ENCODE measurements at places on chromosomes 4 and X. TPM values are rescaled to one million over a fixed set of nuclear protein-coding genes. Genes with fewer than 3 reads are reported as not detected.

The ZNF630 gene
- 4.7 TPM for total RNA-seq

The USP17L25 gene
- not detected for total RNA-seq

The S100P gene
- 1.3 TPM for total RNA-seq

The CFAP99 gene
- total RNA-seq: not detected

The IQSEC2 gene
- total RNA-seq: 7.2 TPM

The PDE5A gene
- 192 TPM for total RNA-seq

The ERCC6L gene
- 0.26 TPM for total RNA-seq

The PCDH10 gene
- 0.29 TPM for total RNA-seq

The XAGE2 gene
- not detected for total RNA-seq

GRCh38 chr4:178752954-178753525 is 1310.8 kb upstream of the AGA start:
- DNase-seq: no peak

DNA sequence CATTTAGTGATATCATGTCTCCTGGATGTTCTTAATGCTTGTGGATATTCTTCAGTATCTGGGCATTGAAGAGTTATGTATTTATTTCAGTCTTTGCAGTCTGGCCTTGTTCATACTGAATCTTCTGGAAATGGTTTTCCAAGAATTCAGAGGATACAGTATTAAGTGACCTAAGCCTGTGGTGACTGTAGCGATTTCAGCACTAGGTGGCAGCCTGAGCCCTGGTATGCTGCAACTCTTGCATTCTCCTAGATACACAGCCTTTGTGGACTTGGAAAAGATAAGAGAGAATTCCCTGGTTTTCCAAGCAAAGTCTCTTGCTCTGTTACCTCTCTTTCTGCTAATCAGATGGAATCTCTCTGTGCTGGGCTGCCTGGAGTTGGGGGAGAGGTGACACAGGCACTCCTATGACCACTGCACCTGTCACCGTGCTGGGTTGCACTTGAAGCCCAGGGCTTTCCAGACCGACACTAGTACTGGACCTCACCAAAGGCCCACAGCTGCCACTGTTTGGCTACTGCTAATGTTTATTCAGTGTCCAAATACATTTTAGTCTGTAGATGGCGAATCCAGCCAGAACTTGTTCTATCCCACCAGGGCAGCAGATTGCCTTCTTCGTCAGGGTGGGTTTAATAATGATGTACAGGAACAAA is 19.3 kb upstream of the SPIN2A start:
- DNase-seq: no peak

DNA sequence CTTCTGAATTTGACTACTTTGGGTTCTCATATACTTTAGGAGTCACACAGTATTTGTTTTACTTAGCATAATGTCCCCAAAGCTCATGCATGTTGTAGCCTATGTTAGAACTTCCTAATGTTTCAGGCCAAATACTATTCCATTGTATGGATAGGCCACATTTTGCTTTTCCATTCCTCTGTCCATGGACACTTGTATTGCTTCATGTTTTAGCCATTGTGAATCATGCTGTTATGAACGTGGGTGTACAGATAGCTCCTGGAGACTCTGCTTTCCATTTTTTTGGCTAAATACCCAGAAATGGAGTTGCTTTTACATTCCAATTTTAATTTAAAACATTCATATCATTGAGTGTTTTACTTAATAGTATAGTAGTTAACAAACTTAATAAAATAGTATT is 54.5 kb downstream of the HTT start:
- no peak for DNase-seq

GRCh38 chrX:136752796-136753195 is 27.9 kb downstream of the ARHGEF6 start:
- no peak for DNase-seq

DNA sequence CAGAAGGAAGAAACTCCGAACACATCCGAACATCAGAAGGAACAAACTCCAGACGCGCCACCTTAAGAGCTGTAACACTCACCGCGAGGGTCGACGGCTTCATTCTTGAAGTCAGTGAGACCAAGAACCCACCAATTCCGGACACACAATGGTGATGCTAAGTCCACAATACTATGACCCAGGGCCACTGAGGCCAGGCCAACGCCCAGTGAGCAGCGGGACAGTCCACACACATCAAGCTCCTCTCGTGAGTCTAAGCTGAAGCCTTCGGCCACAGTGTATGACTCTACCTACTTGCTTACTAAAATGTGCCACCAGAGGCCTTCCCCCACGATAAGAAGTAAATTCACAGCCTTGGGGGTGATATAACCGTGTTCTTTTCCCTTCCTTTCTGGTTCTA is 10.2 kb upstream of the CDKN2AIP start:
- DNase-seq: no peak

- DNase-seq: no peak
Measured at GRCh38 chrX:94600077-94600476, 926.1 kb downstream of the FAM133A start.

- peak; percentile 25 for DNase-seq
Measured at GRCh38 chrX:115650916-115651315, 89.9 kb downstream of the PLS3 start.

DNA sequence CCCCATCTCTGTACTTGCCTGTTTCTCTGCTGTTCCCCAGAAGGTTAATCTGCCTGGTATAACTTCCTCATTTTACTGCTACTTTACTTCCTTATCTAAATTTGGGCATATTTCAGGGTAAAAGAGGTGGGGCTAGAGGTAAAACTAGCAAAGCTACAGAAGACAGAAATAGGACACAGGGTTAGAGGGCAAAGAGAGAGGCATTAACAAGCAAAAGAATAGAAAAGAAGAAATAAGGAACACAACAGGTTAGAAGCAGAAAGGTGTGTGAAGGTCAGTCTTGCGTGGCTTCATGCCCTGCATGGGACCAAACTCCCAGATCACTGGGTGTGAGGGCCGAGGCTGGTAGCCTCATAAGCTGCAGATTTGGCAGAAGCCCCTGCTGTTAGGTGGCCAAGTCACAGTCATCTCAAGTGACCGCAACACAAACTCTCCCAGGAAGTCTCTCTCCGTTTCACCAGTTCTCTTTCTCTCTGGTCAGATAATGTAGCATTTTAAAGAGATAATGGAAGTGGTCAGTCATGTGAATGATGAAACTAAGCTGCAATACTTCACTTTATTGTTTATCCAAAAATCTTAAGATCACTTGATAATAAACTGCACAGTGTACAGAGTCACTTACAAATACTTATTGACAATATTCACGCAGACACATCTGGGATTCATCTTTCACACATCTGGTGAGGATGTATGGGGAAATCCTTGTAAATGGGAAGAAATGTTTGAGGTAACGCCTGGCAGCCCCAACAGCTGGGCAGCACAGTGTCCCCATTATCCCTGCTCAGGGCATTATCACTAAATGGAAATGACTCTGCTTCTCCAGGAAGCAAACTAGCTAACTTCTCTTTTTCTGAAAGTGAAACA is 16.4 kb downstream of the TMEM154 start:
- no peak for DNase-seq

- no peak for DNase-seq
Measured at GRCh38 chrX:12309040-12309743, 170.9 kb downstream of the FRMPD4 start.

GRCh38 chr4:123556526-123556925 is 159.9 kb downstream of the SPRY1 start:
- DNase-seq: no peak

- DNase-seq: no peak
Measured at GRCh38 chr4:56227301-56227835, 159.9 kb downstream of the AASDH start.

- DNase-seq: peak; percentile 43
Measured at GRCh38 chr4:99305638-99306400, 15.0 kb upstream of the ADH1A start.

DNA sequence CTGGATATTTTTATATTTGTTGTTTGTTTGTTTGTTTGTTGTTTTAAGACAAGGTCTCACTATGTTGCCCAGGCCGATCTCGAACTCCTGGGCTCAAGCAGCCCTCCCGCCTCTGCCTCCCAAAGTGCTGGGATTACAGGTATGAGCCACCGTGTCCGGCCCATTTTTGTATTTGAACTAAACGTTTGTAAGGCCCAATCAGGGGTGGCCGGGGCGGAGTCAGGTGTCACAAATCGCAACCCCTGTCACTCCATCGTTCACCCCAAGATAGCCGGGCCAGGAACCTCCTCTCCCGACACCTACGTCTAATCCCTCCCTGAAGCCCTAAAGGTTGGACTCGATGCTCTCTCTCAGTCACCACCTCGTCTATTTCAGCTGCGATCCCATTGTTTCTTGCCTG is 722 bp upstream of the EFHC2 start:
- peak; percentile 18 for DNase-seq

- no peak for DNase-seq
Measured at GRCh38 chrX:106862972-106863688, 40.0 kb downstream of the RIPPLY1 start.

DNA sequence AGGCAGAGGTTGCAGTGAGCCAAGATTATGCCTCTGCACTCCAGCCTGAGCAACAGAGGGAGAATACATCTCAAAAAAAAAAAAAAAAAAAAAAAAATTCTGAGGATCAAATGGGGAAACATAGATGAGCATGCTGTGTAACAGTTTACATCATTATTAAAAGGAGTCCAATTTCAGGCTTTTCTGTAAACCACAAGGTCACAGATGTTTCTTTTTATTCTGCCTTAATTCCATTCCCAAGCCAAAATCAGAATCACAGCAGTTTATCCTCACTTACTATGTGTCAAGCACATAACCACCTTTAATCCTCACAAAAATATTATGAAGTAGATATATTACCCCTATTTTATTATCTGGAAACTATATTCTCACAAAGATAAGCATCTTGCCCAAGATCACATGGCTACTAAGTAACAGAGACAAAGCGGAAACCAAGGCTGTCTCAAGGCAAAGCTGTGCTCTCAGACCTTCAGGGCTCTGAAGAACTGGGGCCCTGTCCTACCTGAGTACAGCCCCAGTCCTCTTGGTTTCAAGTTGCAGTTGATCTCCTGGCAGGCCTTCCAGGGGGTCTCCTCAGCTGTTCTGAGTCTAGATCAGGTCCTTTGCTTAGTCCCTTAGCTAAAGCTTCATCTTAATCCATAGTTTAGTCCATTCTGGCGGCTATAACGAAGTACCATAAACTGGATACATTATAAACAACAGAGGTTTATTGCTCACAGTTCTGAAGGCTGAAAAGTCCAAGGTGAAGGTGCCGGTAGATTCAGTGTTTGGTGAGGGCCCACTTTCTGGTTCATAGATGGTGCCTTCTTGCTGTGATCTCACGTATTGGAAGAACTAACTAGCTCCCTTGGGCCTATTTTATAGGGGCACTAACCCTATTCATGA is 141.3 kb downstream of the PALLD start:
- DNase-seq: no peak

- DNase-seq: no peak
Measured at GRCh38 chr4:130028552-130028951, 932.6 kb downstream of the C4orf33 start.

DNA sequence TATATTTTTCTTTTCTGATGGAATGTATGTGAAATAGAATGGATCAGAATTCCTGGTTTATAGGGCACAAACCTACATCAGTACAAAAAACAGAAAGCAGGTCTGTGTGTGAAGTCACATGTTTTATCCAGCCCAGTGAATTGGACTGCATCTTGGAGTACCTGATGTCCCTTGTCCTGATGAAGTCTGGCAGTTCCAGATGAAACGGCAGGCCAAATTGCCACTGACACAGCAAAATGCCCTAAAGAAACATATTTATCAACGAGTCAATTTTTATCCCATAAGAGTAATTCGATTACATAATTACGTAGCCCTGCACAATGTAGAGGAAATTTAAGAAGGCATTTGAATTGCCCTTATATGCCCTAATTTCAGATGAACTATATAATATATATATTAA is 37.8 kb upstream of the ATP6AP2 start:
- DNase-seq: no peak

DNA sequence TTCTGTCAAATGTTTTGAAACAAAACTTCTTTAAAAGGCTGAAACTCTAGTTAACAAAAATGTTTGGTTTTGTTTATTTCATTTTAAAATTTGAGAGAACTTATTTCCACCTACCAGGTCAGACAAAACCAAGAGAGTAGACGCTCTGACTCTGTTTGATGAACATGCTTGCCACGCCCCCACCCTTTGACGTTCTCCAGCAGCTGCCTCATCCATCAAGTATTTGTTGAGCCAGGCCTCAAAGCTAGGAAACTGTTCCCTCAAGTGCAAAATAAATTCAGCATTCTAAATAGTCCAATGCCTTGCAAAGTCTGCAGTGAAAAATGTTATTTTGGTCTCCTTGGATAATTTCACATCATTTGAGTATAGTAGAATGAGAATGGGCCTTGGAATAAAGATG is 121.6 kb downstream of the GUCY2F start:
- DNase-seq: no peak

- DNase-seq: no peak
Measured at GRCh38 chrX:12894074-12895030, 12.1 kb upstream of the TLR8 start.
